ENCODE measurements at places on chromosomes 11 and 22.

DNA sequence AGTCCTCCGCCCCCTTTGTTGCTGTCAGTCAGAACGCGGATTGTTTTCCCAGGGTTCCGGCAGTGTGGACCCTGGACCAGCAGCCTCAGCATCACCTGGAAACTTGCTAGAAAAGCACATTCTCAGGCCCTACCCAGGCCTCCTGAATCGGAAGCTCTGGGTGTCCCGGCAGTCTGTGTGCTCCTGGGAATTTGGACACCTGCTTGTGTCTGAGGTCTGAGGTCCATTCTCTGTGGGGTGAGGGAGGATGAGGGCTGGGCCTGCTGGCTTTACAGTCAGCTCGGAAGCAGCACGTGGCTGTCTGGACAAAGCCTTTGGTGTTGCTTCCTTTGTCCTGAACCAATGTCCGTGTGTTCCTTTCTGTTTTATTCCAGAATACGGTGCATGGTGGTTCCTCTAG is 299.7 kb downstream of the TBC1D22A start:
- no peak for DNase-seq

- DNase-seq = no peak
These were observed 106.9 kb downstream of the SYN3 start for GRCh38 chr22:32951076-32951806.

GRCh38 chr11:116148056-116148455 is 624.7 kb downstream of the BUD13 start:
- DNase-seq = no peak

DNA sequence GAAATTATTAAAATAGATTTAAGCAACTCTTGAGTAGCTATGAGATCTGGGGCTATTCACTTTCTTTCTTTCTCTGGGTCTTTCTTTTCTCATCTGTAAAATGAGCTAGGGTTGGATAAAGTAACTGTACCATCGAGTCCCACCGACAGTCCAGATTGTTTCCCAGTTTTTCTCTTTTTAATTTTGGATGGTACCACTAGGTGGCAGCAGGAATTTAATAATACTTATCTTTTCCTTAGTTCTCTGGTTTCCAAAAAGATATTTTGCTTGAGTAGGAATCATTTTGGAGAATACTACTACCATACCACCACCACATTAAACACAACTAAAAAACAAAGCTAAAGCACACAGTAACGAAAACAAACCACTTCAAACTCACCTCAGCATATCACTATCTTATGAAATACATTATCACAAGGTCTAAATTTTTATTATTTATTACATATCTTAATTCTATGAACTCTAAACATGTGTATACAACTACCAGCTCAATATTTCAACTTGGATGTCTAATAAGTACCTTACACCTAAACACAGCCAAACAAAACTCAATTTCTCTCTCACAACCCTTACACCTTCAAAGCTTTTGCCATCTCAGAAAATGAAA is 584.0 kb downstream of the KCNA4 start:
- DNase-seq = no peak

DNA sequence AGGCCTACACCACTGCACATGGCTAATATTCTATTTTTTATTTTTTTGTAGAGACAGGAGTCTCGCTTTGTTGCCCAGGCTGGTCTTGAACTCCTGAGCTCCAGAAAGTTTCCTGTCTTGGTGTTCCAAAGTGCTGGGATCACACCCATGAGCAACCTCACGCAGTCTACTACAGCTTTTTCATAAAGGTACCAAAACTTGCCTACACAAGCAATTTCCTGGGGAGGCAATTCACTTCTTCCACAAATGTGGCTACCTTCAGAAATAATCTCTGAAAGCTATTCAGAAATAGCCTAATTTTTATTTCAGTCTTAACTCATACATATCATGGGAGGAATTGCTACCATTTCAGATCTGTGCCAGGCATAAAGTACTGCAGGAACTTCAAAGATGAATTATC is 11.4 kb downstream of the SLC35F2 start:
- DNase-seq = no peak

GRCh38 chr11:130487924-130488815 is 39.7 kb downstream of the ADAMTS15 start:
- DNase-seq = no peak

GRCh38 chr11:36376888-36377758 is 81.0 kb downstream of the PRR5L start:
- DNase-seq = peak; percentile 27

DNA sequence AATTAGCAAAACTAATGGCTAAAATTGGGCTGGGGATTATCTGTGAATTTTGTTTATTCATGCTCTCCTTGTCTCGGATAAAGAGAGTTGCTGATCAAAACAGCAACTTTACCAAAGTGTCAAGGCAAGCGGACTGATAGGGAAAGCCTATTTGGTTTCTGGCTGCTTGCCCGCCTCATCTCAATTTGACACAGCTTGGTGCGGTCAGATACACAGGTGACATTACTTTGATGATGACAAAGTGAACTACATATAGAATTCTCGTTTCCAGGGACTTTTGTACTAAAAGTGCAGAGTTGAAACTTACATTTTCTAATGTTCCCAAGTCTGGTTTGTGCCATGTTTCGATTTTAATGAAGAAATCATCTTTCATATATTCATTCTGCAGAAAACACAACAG is 22.8 kb downstream of the PITPNB start:
- no peak for DNase-seq

DNA sequence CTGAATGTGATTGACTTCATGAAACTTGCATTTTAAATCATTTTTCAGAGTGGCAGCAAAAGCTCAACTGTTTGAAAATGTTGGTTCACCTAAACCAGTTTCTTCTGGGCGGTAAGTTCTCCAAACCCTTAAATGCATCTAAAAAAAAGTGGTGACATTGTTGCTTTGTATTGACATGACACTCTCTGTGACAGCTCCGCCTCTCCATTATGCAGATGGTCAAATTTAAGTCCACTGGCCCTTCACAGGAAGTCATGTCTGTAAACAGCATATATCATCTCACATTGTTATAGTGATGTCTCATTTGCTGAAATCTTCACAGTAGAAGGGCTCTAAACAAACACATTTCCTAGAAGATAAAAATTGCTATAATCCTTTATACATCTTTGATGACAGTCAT is 150.7 kb downstream of the PGR start:
- no peak for DNase-seq

DNA sequence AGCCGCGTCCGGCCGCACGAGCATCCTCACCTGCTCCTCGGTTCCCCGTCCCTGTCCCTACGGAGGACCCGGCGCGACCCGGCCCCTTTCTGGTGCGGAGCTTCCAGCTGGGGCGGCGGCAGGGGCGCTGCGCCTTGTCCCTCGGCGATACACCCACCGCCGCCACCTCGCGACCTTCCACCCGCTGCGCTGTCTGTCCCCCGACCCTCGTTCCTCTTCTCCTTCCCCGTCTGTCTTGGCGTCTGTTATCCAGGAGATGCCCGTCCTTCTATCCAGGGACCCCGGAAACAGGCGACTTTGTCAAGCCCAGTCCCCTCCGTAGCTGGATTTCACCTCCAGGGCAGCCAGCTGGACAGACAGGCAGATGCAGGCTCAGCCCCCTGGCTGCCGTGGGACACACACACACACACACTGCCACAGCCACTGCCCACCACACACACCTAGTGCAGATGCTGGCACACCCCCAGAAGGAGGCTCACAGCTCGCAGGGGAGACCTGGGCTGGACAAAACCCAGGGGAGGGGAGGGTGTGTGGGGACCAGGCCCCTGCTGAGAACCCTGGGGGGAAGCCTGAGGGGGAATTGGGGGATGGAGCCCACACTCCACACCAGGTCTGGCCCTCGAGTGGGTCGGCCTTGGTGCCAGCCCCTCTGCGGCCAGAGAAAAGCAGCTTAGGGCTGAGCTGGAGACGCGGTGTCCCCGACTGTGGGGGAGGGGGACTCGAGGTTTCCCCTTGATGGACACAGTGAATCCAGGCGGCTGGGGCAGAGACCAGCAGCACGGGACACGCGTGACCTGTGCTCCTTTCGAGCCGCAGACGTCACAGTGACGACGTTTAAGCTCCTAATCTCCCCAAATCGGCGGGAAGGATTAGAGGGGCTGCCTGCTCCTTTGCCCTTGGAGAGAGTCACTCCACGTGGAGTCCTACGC is 788 bp downstream of the DRD4 start:
- no peak for DNase-seq

DNA sequence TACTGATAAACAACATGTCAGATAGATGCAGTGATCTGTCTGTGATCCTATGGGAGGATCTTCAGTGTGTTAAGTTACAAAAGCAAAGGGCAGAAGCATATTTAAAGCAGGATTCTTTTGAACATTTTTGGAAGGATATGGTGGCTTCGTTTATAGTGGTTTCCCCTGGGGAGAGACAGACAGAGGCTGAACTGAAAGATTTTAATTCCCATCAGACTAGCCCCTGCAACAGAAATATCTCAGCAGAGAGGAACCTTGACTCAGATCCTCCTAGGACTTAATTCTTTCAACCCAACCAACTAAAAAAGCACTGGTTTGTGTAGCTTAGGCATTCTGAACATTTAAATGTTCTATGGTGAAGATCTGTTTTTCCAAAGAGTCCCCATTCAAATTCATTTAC is 5.7 kb downstream of the CLTCL1 start:
- no peak for DNase-seq

GRCh38 chr22:49373801-49374226 is 453.9 kb downstream of the BRD1 start:
- DNase-seq = no peak

- DNase-seq = peak; percentile 90
These were observed 6.7 kb upstream of the AHNAK start for GRCh38 chr11:62553080-62553838.

- no peak for DNase-seq
These were observed 16.6 kb downstream of the USH1C start for GRCh38 chr11:17527628-17527995.

DNA sequence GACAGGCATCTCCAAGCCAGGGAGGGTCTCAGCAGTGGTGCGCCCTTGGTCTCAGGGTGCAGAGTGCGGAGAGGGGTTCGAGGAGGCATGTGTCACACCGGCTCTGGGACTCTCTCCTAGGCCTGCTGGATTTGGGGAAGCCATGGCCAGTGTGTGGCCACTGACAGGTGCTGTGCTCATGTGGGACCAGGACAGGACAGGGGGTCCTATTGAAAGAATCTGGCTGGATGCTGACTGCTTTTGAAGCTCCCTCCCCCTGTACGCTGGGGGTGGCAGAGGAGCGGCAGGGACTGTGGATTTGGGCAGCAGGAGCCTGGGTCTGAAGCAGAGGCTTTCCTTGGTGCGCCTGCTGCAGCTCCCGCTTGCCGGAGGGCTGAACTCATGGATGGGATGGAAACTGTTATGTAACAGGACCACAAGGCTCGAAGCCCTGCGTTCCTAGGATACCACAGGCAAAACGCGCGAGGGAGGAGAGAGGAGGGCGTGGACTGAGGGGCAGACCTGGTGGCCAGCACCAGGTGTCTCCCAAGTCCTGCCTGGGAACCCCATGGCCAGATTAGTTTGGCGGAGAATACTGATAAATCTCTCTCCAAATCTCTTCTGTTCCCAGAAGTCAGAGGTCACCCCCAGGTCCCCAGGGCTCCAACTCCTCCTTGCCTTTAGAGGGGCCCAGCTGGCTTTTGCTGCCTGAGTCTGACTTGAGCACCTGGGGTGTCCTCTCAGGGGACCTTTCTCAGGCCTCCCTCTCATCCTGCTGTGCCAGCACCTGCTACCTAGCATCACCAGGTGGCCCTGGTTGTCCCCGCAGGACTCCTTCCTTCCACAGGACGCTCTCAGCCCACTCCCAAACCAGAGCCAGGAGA is 13.8 kb upstream of the TEF start:
- no peak for DNase-seq

GRCh38 chr11:19291064-19291463 is 50.3 kb upstream of the E2F8 start:
- DNase-seq = no peak

DNA sequence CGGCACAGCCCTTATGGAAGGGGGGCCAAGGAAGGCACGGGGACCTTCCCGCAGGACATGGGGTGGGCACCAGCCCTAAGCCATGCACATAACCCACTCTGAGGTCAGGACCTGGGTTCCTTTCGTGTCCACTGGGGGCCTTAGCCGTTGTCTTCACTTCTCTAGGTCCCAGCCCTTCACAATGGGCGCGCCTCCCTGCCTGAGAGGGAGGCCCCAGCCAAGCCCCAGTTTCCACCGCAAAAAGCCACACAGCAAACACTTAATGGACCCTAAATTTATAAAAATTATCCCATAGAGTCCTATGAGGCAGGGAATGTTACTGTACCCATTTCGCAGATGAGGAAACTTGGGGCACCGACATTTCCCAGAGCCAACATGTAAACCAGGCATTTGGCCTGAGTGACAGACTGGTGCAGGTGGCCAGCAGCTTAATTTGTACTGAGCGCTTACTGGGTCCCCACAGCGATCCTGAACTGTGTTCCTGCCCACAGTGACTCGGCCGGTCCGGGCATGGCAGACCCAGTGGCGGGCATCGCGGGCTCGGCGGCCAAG is 1.2 kb downstream of the GAS2L1 start:
- DNase-seq = no peak

- no peak for DNase-seq
These were observed 88.6 kb downstream of the ETS1 start for GRCh38 chr11:128498721-128499245.

GRCh38 chr11:115158053-115158452 is 346.2 kb downstream of the CADM1 start:
- DNase-seq = no peak

- peak; percentile 19 for DNase-seq
These were observed 2.7 kb upstream of the VPREB3 start for GRCh38 chr22:23756891-23757290.

GRCh38 chr11:71188886-71189767 is 63.2 kb downstream of the SHANK2 start:
- no peak for DNase-seq

DNA sequence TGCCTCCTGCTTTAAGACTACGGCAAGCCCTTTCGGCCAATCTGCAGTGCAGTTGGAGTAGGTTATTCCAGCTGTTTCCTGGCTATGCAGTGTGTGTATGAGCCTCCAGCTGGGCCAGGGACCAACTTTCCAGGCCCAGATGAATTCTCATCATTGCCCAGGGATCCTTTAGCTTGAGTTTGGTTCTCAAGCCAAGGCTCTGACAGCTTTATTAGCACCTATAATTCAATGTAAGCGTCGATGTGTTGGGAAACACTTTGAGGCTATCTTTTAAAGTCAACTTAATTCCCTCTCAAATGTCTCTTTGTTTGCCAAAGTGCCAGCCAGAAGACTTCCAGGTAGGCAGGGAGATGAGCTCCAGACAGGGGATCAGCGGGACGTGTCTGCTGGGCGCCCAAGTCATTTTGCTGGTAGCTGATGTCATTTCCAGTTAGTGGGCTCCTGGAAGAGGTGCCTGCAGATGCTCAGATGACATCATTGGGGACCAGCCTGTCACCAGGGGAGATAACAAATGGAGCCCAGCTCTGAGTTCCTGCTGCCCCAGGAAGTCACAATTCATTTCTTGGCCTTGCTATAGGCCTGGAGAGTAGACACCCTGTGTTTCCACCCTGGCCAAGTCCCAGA is 520.4 kb downstream of the SOX6 start:
- no peak for DNase-seq

- DNase-seq = no peak
These were observed 129.0 kb upstream of the LDLRAD3 start for GRCh38 chr11:35814720-35815305.

Data from MV-4-11 (cell line).